ENCODE measurements at places on chromosomes 6 and 20.

- DNase-seq = peak; percentile 51
Observed at GRCh38 chr20:20237093-20237959, 130.6 kb upstream of the INSM1 start.

GRCh38 chr6:153698637-153699036 is 340.4 kb upstream of the OPRM1 start:
- DNase-seq = no peak

- DNase-seq = no peak
Observed at GRCh38 chr6:107401573-107401972, 57.8 kb downstream of the PDSS2 start.

DNA sequence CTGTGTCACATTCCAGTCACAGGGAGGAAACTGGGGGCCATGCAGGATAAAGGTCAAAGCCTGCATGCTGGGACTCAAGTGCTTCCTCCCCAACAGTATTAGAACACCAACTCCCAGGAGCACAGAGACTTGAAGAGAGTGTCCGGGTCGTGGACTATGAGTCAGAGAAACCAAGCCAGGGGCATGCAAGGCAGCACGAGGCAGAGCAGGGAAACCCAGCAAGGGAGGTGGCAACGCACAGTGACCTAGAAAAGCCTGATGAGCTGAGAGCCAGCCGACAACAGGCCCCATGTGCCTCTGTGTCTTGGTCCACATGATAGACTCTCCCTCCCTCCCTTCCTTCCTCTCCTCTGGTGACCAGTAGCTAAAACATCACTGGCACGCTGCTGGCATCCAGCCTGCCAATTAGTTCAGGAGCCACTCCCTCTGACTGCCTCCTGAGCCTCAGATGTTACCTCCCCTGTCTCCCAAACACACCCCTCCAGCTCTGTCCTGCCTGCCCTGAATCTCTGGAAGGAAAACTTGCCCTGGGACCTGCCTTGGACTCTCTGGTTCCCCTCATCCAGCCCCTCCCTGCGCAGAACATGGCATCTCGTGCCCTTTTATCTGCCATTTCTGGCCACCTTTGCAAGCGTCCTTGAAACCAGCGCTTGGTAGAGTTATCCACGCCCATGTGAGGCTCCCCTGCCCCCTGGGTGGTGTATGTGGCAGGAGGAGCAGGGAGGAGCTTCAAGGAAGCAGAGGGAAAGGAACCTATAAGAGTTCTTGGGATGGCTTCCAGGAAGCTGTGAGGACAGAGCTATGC is 16.2 kb upstream of the RNF39 start:
- peak; percentile 88 for DNase-seq

- DNase-seq = peak; percentile 44
Observed at GRCh38 chr6:30219244-30219643, 6.0 kb upstream of the TRIM26 start.

DNA sequence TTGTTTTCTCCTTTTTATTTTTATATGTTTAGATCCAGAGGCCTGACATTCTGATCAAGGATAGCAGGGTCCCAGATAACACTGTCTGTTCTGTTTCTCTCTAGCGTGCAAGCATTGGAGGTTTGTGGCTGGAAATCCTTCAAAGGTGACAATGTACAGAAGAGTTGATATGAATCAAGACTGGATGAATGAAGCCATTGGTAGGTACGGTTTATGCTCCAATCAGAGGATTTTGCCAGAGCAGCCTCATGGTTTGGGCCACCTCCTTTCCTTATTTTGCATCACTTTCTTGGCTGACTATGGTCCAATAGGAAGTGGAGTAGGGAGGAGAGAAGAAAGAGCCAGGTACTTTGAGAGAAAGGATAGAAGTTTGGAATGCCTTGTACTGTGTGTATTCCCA is 484.8 kb upstream of the JAG1 start:
- no peak for DNase-seq

DNA sequence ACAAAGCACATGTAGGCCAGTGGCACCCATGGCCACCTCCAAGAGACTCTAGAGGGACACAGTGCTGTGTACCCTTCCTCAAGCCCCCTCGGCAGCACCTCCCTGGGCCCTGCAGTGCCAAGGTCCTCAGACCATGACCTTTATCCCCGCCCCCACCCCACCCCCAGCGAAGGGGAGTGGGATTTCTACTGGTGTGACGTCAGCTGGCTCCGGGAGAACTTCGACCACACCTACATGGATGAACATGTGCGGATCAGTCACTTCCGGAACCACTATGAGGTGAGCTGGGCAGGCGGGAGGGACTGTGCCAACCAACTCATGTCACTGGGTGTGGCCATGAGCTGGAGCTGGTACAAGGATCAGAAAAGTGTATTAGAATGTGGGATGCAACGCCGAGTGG is 38.0 kb downstream of the TTLL9 start:
- DNase-seq = no peak

DNA sequence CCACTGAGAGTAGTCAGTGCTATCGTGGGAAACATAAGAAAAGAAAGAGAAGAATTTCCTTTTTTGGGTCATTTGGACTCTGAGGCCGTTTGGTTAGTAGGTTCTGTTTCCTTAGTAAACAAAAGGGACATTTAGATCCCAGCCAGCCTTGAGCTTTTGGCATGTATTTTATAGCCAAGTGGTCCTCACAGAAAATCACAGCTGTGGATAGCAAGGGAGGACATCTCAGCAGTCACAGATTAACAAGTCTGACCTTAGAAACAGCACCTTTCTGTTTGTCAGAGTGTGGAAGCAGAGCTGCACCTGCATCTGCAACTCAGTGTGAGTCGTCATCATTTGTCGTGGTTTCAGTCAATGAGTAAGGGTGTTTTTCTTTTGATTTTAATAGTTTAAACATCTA is 40.5 kb downstream of the FAM120B start:
- DNase-seq = no peak

DNA sequence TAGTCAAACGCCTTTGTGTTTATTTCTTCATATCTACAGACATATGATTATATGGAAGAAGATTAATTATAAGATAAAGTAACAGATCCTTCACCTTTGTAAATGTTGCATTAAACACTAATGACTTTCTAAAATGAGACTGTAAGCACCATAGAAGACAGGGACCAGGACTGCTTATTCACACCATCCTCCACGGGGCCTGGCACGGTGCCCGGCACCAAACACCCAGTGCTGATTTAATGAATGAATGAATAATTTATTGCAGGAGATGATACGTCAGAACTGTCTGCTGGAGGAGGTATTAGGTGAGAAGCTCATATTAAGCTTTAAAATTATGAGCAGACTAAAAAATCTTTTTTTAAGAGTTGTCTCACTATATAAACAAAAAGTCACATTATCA is 88.3 kb downstream of the SLX4IP start:
- no peak for DNase-seq

- no peak for DNase-seq
Observed at GRCh38 chr6:36381502-36382389, 5.7 kb downstream of the ETV7 start.

- DNase-seq = no peak
Observed at GRCh38 chr20:50389438-50389807, 120.8 kb upstream of the PTPN1 start.

DNA sequence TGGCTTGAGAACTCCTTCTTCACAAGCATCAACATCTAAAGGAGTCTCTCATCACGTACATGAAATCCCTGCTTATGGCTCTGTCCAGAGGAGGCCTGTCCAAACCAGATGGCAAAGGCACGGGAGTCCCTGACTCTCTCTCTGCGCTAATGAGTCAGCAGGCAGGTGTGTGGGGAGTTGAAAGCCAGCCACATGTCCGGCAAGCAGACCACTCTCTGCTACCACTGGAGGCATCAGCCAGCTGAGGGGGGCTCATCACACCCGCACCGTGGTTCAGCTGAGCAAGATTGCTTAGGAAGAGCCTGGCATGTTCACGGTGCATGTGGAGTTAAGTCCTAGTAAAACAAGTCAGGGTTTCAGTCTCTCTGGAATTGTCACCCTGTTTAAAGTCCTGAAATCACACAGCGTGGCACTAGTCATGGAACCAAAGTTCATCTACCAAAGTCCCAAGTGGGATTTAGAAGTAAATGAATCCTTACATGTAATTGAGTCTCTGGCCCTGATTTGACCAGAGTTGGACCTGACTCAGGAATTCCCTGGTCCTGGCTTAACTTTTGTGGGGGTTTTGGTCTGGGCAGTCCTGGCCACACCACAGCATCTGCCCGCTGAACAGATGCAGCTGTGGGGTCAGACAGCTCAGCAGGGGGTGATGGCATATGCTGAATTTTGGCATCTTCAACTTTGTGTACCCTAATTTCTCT is 155.2 kb upstream of the RIN2 start:
- DNase-seq = no peak

DNA sequence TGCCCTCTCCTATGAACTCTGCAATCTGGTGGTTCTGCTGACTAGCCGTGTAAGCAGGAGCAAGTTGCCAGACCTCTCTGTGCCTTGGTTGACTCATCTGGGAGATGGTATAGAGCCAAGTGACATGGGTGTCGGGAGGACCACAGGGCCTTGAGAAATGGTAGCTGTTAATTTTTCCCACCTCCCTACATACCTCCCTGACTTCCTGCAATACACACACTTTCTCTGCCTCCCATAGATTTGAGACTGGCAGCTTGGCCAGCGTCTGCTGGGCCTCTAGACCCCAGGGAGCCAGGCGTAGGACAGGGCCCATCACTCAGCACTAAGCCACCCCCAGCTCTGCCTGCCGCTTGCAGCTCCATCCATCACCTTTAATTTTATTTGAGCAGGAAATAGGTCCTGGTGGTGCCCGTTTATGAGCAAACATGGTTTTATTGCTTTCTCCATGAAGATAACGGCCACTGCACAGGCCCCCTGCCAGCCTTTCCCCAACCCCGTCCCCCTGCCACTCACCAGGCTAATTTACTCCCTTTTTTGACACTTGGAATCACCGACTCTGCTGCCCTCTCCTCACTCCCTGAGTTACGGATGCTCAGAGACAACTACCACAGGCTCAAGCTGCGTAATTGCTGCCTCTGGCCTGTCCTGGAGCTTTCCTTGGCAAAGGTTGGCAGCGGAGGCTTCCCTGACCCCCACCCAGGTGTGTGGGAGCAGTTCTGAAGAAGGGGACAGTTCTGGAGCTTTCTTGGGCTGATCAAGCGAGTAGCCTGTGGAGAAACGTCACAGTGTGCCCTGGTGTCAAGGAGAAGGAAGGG is 11.1 kb downstream of the GLP1R start:
- no peak for DNase-seq

DNA sequence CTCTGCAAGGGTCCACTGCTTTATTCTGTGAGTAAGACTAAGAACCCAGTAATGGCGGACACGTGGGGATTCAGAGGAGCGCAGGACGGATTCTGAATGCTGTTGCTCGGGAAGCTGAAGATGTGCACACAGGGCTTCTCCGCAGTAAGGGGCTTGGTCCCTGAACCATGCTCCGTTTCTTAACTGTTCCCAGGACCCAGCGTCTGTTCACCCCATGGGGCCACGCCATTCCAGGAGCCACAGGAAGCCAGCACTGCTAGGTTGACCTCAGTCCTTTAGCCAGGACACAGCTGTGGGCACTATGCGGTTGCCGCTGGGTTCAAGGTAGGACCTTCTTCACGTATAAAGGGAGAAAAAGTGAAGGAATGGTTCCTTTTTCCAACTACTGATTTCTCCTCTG is 59.8 kb downstream of the IRF4 start:
- DNase-seq = no peak

GRCh38 chr6:160301339-160301738 is 42.7 kb upstream of the SLC22A2 start:
- DNase-seq = no peak

DNA sequence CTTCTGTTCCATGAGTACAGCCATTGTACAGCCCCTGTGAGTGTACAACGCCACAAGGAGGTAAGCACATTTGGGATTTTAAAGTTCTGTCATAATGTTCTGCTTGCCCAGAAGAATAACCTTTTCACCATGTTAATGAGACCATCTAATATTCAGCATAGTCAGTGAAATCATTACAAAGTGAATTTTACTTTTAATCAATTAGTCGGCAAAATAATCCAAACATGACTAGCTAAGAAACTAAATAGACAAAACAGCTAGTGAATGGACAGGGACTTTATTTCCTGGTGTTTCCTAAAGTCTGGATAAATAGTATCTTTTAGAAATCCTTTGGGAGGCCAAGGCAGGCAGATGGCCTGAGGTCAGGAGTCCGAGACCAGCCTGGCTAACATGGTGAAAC is 69.0 kb upstream of the NRSN1 start:
- no peak for DNase-seq

DNA sequence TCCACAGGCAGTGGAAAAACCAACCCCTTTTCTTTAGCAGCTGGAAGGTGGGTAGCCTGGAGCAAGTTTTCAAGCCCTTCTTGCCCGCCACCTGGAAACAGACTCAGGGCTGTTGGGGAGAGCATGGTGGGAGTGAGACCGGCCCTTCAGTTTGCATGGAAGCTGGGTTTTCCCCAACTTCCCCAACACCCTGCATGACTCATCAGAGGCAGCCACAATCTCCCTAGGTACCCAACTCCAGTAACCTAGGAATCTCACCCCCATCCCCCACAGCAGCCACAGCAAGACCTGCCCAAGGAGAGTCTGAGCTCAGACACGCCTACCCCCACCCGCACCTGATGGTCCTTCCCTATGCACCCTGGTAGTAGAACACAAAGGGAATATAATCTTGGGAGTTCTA is 86.3 kb upstream of the IRAK1BP1 start:
- no peak for DNase-seq

- DNase-seq = no peak
Observed at GRCh38 chr20:48066246-48066645, 281.0 kb upstream of the SULF2 start.

DNA sequence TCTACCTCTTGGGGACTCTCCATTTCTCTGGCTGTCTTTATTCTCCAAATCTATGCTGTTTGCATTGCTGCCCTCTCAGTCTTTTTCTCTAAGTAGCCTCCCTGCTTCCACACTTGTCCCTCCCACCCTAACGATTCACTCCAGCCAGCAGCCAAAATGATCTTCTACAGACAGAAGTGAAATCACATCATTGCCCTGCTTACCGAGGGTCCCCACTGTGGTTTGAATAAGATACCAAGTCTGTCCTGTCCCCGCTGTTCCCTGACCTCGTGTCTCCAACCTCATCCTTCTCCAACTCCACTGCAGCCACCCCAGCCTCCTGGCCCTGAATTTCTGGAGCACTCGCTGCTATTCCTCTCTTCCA is 11.5 kb upstream of the OCSTAMP start:
- DNase-seq = no peak

DNA sequence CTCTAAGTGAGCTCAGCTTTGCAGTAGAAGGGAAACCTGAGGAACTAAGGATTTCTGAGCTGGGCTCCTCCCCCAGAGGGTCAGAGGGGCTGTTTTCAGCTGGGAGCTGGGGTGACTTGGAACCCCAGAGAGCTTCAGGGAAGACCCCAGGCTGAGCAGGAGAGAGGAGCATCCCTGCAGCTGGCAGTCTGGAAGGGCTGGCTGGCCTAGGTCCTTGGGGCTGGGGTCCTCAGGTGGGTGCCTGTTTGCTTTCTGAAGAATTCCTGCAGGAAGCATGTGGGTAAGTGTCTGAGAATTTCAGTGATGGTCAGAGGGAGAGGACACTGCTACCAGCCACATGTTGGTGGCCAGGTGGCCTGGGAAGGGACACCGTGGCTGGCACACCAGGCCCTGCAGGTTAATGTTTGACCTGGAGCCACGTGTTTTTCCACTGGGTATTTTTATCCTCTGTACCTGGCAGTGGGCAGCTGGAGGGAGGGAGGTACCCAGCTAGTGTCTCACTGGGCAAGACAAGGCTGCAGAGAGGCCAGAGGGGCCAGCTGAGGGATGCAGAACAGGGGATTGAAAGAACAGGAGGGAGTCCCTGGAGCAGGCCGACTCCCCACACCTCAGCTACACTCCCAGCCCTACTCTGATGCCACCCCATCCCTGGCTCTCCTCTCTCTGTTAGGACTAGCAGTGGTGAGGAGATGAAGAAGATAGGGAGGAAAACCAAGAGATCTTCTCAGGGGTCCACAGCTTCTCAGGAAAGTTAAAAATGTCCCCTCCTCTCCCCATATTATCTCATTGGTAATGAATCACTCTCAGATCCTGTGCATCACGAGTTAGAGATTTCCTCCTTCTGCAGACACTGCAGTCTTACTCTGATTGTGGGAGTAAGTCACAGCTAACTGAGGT is 143.6 kb downstream of the VEGFA start:
- no peak for DNase-seq

All from H4 (cell line).